ENCODE measurements at places on chromosomes 1 and 21.

DNA sequence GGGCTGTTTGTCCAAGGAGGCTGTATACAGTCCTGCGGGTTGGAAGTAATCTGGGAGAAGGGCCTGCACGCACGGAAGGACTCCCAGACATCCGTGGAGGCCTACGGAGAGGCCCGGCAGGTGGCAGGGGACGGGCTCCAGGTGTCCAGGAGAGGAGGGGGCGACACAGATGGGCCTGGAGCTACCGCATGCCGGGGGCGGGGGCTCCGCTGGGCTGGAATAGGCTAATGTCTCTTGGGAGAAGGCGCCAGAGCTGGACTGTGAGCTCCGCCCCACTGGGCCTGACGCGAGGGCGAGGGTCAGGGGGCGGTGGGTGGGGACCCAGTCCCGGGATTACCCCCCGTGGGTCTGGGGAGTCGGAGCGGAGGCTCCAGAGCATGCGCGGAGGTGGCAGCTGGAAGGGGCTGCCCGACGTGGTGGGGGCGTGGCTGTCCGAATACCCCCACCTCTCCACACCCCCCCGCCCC, 659 bp downstream of the AGO1 start:
- peak; percentile 10 for DNase-seq

GRCh38 chr1:206589206-206589605, 23.1 kb downstream of the EIF2D start:
- DNase-seq = no peak

DNA sequence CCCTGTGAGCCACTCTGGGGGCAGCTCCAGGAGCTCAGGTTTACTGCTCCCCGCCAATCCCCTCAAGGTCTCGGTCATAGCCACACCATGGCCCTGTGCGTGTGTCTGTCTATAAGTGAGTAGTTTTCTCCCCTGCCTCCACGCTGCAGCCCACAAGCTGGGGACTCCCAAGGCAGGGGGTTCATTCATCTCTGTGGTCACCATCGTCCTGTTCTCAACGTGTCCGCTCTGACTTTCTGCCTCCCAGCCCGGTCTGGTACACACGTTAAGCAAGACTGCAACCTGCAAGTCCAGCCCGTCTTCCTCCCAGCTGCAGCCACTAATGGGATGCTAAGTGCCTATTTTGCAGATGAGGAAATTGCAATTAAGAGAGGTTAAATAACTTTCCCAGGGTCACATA, 49.8 kb downstream of the IGSF21 start:
- DNase-seq = no peak

- no peak for DNase-seq
These were observed 25.7 kb downstream of the GLMN start for GRCh38 chr1:92273039-92273438.

GRCh38 chr21:40882192-40882915, 35.4 kb upstream of the DSCAM start:
- no peak for DNase-seq

DNA sequence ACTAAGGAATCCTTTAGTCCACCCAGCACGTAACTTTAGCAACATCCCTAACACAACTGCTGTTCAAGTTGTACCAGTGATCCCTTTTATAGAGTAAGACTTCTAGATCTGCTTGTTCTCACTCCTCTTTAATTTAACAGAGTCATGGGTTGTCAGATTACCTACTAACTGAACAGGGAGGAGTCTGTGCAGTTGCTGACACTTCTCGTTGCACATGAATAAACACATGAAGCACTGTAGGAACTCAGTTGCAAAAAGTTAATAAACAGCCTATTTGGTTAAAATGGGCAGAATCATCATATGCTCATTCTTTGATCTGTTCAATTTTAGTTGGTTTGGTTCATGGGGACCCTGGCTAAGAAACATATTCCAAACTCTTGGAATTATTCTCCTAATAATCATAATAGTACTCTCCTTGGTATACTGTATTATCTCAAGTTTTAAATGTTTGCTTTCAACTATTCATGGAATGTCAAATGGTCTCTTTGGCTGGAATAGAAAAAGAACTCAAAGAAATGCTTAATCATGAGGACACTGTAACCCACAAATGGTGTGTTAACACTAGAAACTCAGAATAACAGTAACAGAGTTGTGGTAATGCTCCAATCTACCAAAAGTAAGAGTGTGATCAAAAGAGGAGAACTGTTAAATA, 15.6 kb downstream of the PLPPR5 start:
- no peak for DNase-seq

GRCh38 chr1:1157033-1157365, 16.7 kb upstream of the TTLL10 start:
- DNase-seq = no peak

- DNase-seq = peak; percentile 22
These were observed 23.1 kb upstream of the ERI3 start for GRCh38 chr1:44377925-44378784.

DNA sequence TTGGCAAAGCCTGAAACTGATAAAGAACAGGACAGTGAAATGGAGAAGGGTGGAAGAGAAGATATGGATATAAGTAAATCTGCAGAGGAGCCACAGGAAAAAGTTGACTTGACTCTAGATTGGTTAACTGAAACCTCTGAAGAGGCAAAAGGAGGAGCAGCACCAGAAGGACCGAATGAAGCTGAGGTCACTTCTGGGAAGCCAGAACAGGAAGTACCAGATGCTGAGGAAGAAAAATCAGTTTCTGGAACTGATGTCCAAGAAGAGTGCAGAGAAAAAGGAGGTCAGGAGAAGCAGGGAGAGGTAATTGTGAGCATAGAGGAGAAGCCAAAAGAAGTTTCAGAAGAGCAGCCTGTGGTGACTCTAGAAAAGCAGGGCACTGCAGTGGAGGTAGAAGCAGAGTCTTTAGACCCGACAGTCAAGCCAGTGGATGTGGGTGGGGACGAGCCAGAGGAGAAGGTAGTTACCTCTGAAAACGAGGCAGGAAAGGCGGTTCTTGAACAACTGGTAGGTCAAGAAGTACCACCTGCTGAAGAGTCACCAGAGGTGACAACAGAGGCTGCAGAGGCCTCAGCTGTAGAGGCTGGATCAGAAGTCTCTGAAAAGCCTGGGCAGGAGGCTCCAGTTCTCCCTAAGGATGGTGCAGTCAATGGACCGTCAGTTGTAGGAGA, 16.3 kb downstream of the CCDC17 start:
- DNase-seq = no peak

- DNase-seq = no peak
These were observed 173.3 kb downstream of the COL24A1 start for GRCh38 chr1:85983316-85983715.

DNA sequence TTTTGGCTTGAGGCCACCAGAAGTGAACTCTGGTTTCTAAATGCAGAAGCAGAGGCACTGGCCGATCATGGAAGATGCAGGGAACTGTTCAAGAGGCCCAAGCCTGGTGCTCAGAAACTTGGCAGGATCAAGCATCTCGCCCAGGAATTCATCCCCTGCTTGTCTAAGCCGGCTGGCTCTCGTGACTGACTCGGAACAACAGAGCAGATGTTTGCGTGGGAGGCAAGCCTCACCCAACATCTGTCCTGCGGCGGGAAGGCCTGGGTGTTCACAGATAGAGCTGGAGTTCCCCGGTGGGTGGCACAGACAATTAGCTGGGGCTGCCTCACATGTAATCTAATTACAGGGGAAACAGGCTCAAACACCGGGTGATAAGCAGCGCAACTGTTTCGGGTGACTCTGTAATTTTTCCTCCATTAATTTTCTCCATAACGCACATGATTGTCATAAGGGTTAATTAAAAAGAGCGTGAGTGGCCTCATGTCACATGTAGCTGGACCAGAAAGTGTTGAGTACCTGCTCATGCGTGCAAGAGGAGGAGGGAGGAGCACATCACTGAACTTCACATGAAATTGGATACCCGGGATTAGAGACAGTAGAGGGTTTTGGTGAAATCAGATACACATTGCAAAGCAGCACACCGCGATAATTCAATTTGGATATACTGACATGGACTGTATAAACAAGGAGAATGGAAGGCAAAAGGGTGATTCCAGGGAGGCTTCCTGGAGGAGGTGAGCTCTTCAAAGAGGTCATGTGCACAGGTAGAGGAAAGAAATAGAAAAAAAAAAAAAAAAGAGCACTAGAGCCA, 180.0 kb downstream of the ETS2 start:
- no peak for DNase-seq

DNA sequence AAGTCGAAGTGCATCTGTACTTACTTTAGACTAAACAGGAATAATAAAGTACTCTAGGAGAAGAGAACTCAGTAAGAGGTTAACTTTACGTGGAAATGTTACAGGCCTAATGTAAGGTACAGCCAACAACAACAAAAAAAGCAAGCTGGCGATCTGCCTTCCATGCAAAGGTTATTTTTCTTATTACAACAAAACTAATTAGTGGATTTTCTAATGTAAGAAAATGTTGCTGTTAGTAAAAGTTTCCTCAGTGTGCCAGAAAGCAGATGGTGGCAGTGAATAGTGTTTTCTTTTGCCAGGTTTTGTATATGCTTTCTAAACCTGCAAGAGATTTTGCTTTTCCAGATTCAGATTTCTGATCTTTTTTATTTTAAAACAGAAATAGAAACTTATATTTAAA, 179.2 kb downstream of the NFIA start:
- no peak for DNase-seq

DNA sequence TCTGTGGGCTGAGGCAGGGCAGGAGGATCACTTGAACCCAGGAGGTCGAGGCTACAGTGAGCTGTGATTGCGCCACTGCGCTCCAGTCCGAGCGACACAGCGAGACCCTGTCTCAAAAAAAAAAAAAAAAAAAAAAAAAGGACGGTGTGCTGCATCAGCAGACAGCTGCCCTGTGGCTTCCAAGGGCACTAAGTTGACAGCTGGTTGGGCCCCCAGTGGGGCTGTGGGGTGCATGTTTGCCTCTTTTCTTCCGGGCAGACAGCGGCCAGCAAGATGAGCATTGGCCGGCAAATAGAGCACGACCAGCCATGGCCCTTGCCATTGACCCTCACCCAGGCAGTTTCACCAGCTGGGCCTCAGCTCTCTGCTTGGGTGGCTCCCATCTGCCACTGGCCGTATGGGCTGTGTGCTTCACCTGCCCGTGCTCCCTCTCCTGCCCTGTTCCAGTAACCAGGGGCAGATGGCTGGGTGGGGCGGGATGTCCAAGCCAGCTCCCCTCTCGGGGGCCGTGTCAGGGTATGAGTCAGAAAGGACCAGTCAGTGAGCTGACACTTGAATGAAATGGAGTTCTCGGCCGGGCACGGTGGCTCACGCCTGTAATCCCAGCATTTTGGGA, 12.3 kb upstream of the SLC25A34 start:
- no peak for DNase-seq

- DNase-seq = no peak
These were observed 5.2 kb downstream of the SLAMF1 start for GRCh38 chr1:160641323-160642280.

GRCh38 chr1:26949926-26950319, 10.3 kb downstream of the KDF1 start:
- DNase-seq = no peak

- DNase-seq = no peak
These were observed 11.8 kb upstream of the TTC22 start for GRCh38 chr1:54812801-54813484.

- DNase-seq = no peak
These were observed 150.9 kb downstream of the RERE start for GRCh38 chr1:8666389-8667167.

DNA sequence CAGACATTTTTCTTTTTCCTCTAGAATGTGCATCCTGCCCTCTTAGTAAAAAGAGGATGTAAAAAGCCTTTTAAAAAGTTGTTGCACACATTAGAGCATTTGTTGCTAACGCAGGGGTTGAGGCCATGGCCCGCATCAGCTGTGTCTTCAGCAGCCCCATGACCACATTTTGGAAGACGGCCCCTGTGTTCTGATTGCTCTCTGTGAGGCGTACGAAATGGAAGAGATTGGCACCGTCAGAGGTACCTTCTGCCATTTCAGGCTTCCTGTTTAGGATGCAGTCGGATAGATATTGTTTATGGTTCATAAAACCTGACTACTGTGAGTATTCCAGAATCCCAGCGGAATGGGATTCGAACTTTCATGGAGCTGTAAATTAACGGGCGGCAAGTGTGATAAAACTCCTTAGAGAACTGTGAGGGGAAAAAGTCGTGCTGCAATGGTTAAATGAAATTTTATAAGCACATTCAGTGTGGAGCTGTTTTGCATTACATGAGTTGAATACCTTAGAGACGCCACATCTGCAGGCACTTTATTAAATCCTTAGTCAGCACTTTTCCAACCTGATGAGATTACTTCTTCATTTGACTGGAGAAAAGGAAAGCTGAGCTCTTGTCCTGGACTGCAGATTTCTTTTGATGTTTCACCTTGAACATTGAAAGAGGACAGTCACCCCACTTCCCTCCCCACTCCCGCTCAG, 273.9 kb downstream of the TM2D1 start:
- DNase-seq = no peak

- no peak for DNase-seq
These were observed 646.0 kb upstream of the CXADR start for GRCh38 chr21:16866851-16867250.

- DNase-seq = no peak
These were observed 516.1 kb downstream of the OMA1 start for GRCh38 chr1:58030456-58030855.

DNA sequence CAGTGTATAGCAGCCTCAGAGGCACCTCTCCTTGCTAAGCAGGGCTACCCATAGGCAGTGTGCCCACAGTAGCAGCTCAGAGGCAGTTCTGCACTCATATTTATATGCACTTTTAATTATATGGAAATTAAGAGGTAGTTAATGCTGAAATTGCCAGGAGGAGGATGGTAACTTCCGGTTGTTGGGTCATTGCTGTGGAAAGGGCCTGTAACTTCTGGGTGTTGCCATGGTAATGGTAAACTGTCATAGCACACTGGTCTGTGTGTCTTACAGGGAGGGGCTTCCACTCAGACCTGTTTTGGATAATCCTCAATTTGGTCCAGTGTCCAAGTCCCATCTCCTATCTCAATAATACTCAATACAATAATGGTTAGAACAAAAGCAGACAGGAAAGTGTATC, 7.6 kb downstream of the CFH start:
- no peak for DNase-seq

DNA sequence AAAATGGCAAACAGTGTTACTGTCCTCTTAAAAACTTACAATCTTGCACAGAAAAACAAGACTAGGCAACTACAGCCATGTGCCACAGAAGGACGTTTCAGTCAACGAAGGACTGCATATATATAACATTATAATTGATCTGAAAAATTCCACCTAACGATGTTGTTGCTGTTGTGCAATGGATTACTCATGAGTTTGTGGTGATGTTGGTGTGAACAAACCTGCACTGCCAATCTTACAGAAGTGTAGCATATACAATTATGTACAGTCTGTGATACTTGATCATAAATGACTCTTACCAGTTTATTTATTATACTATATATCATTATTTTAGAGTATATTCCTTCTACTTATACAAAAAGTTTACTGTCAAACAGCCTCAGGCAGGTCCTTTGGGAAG, 6.8 kb upstream of the VAMP4 start:
- DNase-seq = no peak

- peak; percentile 38 for DNase-seq
These were observed 65.4 kb downstream of the RUNX1 start for GRCh38 chr21:34983680-34984086.

DNA sequence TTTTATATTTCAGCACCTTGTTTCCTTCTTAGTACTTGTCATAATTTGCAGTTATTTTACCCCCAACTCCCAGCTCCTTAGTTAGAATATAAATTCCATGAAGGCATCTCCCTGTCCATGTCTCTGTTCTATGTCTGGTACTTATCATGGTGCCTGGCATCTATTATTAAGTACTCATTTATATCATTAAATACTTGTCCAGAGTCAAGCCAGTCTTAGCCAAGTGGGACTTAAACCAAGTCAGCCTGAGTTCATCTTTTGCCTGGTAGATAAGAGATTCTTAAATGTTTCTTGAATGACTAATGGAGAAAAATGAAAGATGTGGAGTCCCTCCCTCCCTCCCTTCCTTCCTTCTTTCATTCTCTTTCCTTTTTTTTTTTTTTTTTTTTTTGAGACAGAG, 9.4 kb downstream of the SLC25A44 start:
- no peak for DNase-seq
